ENCODE measurements at places on chromosomes 1 and 21.
A peak's percentile ranks its signal among the peaks of the same experiment; 100 is the strongest.

GRCh38 chr1:32219022-32219421 is 3.1 kb downstream of the TMEM234 start:
- DNase-seq = no peak

GRCh38 chr1:77375990-77376389 is 94.2 kb downstream of the AK5 start:
- DNase-seq = no peak

DNA sequence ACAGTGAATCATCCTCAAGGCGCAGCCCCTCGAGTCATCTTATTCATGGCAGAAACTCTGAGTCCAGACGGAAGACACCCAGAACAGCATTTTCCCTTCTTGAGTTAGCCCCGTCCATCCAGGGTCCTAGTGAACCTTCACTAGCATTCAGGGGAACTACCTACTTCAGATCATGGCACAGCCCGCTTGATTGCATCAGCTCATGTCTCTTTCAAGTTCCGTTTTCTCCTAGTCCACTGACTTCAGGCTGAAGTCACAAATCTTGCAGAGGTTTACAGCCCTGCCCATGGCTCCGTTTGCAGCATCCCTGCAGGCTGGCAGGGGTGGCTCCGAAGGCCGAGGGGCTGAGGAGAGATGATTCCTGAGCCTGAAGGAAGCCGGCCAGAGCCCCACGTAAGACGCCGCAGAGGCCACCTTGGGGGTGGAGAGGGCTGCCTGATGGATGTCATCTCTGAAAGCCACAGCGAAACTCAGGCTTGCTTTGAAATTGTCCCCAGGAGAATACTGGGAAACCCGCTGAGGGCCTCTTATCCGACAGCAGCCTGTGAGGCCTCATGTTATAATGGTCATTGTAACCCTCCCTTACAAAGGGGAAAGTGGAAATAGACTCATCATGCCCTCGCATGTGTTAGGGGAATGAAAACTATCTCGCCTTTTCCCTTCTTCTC is 310.2 kb upstream of the AJAP1 start:
- DNase-seq = no peak

DNA sequence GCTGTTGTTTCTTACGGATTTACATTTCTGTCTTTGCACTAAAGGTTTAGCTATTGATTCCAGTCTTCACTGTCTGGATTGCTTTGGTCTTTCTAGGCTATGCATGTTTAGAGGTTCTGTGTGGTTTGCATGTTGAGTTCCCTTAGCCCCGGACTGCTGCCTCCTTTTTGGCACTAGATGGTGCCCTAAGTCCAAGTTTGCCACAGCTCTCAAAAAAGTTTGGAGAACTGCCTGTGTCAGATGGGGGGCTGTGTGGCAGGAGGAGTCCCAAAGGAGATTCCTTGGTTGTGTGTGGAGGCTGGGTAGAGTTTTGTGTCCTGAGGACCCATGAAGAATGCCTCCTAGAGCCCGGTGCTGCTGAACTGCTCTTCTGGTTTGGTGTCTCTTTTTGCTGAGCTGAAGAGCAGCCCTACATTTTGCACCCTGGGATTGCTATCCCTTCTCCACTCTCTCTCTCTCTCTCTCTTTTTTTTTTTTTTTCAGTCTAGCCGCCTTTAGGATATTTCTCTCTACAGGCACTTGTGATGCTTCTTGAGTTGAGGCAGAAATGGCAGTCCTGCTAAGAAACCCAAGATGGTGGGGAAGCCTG is 74.4 kb downstream of the PTGS2 start:
- DNase-seq = no peak

- DNase-seq = no peak
Measured at GRCh38 chr1:10678852-10679251, 117.6 kb downstream of the CASZ1 start.

GRCh38 chr1:51946300-51946699 is 44.2 kb downstream of the RAB3B start:
- DNase-seq = no peak

- no peak for DNase-seq
Measured at GRCh38 chr1:36763771-36764170, 270.5 kb downstream of the GRIK3 start.

DNA sequence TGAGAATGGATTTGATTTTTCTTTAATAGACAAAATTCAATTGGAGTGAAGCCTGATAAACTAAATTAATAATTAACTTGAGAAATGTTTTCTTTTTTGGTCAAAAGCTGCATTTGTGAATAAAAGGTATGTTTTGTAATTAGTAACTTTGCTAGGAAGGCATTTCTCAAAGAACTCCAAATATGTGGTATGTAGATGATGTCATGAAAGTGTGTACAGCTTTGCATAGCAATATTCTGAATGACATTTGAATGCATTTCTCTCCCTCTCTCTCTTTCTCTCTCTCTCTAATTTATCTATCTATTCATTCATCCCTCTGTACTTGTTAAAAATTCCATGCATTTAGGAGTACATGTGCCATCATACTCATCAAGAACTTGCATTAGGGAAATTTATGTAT is 109.1 kb upstream of the ADAMTS5 start:
- no peak for DNase-seq

- DNase-seq = no peak
Measured at GRCh38 chr1:1272341-1273208, 1.1 kb downstream of the UBE2J2 start.

DNA sequence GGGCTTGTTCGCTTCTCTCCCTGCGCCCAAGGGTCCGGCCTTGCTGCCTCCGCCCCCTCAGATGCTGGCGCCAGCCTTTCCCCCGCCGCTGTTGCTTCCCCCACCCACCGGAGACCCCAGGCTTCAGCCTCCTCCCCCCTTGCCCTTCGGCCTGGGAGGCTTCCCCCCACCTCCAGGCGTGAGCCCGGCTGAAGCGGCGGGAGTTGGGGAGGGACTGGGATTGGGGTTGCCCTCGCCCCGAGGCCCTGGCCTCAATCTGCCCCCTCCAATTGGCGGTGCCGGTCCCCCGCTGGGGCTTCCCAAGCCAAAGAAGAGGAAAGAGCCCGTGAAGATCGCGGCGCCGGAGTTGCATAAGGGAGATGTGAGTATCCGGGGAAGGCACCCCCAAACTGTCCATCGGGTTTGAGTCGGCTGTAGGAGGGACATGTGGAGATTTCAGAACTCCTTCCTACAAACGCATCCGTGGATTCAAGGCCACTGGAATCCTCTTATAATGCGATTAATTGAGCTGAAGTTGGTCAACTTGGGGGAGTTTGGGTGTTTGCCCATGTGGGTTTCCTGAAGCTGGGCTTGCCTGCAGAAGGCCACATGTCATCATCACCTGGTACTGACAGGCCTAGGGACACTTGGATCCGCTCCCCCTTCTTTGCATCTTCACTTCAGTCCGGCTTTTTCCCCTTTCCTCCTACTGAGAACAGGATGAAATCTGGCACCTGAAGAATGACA is 707 bp downstream of the PRCC start:
- peak; percentile 31 for DNase-seq

- no peak for DNase-seq
Measured at GRCh38 chr21:31659286-31659535, 282 bp upstream of the SOD1 start.

GRCh38 chr1:199799116-199799515 is 228.4 kb upstream of the NR5A2 start:
- DNase-seq = no peak

DNA sequence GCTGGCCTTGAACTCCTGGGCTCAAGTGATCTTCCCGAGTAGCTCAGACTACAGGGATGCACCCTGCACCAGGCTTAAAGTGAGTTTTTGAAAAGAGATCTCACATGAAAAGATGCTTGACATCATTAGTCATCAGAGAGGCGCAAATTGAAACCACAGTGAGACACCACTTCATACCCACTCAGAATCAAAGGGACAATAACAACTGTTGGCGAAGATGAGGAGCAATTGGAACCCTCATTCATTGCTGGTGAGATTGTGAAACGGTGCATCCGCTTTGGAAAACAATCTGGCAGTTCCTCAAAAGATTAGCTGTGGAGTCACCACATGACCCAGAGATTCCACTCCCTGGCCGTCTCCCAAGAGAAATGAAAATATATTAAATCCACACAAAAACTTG is 122.3 kb downstream of the PGBD5 start:
- no peak for DNase-seq

- no peak for DNase-seq
Measured at GRCh38 chr21:34801519-34802132, 132.8 kb downstream of the CLIC6 start.

DNA sequence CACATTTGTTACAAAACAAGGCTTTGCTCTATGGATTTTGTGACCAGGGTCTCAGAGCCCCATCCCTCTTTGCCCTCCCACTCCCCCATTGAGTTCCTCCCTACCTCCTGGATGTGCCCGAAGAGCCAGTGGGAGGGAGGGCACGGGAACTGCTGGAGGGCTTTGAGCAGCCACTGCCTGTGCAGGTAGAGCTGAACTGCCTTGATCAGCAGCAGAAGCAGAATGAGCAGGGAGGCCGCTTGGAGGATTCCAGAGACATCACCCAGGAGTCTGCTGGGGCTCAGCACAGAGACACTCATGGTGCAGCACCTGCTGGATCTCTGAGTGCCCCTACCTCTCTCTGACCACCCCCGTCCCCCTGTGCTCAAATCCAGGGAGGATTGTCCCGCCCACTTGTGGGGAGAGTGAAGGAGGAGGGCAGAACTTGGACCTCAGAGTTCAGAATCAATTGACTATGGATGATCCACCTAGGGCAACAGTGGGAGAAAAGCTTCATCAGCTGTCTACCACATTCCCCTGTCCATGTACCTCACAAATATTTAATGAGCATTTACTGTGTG is at the start of gene CYP4A11:
TSS of gene CYP4A11 (minus strand) at position 342 of the 560 bp plus-strand sequence. CDS start at position 299, 43 bp downstream.
- DNase-seq = no peak
